Cortex of kidney (tissue), 1 donor: ENCODE measurements at places on chromosomes 13 and 19.

DNA sequence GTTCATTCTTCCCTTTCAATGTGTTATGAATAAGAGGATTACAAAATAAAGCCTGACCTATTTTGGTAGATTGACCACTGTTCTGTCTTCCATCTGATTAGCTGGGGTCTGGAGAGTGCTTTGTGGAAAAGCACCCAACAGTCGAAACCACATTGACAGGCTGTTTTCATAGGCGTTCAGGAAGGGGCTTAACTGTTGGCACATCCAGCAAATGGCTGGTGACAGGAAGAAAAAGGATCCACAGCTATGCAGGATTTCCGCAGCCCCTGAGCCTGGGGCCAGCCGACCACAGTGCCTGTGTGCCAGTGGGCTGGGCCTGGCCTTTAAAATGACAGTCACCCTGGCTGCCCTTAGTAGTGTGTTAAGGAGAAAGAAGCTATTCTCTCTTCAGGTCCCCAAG lies 113.3 kb downstream of the SIPA1L3 start:
- no peak for DNase-seq

DNA sequence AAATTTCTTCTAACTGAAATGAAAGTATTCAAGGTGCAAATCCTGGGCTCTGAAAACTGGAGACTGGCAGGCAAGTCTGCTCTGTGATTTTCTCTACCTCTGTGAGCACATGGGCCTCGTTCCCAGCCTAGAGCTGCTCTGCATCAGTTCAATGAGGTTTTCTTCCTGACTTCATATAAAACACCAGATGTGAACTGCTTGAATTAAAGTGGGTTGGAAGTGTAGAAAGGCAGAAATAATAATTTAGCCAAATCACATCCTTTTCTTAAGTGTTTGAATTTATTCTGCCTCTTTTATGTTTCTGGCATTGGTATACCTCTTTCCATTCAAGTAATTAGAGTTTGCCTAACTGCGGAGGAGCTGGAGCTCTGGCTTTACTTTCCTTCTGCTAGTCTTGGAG lies 540.8 kb downstream of the OLFM4 start:
- no peak for DNase-seq

DNA sequence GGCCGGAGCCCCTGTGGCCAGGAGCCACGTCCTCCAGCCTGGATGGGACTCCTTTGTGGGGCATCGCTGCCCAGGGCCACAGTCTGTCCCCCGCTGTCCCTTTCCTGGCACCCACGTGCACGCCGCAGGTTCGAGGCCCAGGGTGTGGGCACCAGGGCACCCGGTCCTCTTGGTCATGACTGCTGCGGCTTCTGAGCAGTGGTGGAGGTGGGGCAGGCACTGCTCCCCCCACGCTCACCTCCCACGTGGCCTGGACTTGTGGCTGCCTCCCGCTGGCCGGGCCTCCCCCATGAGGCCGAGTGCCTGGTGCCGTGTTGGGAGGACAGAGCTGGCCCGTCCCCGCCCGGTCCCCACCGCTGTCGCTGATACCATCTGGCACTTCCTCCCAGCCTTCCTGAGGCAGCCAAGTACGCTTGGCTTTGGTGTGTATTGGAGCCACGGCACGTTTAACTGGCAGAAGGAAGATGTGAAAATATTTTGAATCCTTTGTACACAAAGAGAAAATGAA lies 12.8 kb downstream of the SPPL2B start:
- DNase-seq: no peak

- DNase-seq: no peak
Observed at GRCh38 chr19:12982648-12983047, 12.6 kb upstream of the NFIX start.

GRCh38 chr13:78832461-78832860 lies 173.5 kb upstream of the OBI1 start:
- no peak for DNase-seq

GRCh38 chr19:34994286-34994642 lies 5.9 kb upstream of the GRAMD1A start:
- no peak for DNase-seq

GRCh38 chr13:26558074-26558805 lies 757 bp downstream of the WASF3 start:
- no peak for DNase-seq

DNA sequence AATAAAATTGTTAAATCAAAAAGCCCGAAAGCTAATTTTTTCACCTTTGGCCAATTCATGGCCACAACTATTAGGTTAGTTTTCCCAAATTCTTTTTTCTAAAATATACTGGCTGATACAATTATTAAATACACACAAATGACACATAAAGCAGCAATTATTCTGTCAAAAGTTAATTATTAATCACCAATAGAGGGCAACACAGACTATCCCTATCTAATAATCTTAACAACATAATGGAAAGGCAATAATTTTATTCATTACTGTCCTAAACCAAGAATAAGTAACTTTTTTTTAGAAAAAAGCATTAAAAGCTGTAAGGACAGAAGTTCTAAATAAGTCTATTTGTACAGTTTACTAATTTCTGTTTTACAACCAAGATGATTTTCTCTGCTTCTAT lies 51.7 kb downstream of the KATNAL1 start:
- DNase-seq: no peak
